ENCODE measurements at places on chromosomes 5 and 9.

GRCh38 chr5:30808996-30809395 lies 384.5 kb upstream of the CDH6 start:
- DNase-seq, result no peak

DNA sequence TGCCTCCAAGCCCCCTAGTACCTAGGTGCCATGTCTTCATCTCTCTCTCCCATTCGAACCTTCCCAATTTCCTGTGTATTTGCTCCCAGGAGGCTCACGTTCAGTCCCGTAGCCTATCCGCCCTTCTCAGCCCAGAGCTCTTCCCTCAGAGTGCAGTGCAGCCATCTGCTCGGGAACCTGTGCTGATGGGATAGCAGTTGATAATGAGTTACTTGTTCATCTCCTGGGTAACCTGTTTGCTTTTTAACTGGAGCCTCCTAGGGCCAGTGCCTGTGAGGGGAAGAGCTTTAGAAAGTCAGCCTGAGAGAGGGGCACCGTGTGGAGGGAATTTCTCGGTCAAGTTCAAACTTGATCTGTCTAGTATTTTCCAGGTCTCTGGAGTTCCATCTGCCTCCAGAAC lies 229.8 kb upstream of the IL12B start:
- no peak for DNase-seq

GRCh38 chr9:14344053-14344524 lies 30.1 kb upstream of the NFIB start:
- DNase-seq, result no peak

- no peak for DNase-seq
Measured at GRCh38 chr9:134940236-134941208, 22.8 kb upstream of the FCN1 start.

DNA sequence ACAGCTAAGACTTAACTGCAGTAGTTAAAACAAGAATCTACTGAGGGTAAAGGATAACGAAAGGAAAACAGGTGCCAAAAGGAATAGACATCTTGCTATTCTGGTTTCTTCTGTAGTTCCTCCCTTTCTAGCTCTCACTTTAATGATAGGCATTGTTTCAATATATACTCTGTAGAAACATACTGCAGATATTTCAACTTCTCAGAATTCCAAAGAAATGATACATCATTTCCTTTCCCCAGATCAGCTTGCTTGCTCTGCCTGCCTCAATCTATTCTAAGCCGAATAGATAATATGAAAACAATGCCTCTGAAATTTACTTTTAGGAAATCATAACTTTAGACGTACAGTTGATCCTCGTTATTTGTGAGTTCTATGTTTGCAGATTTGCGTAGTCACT lies 46.3 kb downstream of the ACO1 start:
- DNase-seq, result no peak

GRCh38 chr5:63081402-63081801 lies 502.8 kb downstream of the LRRC70 start:
- no peak for DNase-seq

DNA sequence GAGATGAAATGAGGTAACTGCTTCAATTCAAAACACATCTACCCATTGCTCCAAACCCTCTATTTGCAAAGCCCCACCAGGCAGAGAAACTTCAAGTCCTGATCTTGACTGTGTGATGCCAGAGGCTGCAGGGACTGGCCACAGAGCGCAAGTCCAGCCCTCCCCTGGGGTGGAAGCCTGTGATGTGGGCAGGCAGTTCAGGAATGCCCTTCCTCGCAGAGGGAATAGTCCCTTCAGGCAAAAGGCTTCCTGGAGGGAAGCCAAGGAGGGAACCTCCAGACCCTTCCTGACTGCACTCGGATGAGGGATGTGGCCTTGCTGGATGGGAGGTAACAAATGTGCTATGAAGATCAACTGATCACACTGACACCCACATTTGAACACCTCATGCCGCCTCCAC lies 131.2 kb downstream of the SLIT3 start:
- no peak for DNase-seq
